Left renal cortex interstitium (tissue), 4 donors: ENCODE measurements at places on chromosomes 2 and 18.

DNA sequence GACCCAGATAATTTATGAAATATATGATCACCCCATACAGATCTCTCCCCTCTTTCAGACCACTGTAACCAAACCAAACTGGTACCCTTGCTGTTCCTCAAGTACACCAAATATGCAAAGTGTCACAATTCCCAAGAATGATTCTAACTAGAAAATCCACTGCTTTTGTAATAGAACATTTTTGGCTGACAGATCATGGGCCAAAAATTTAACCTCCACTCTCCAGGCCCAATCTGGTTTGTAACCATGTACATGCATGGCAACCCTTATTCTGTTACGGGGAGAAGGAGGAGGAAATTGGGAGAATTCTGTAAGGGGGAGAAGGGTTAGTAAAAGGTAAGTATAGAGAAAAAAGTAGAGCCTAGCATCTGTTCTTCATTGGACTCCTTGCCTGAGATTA, 62.0 kb downstream of the IKZF2 start:
- DNase-seq = no peak

GRCh38 chr2:238791354-238791753, 56.5 kb upstream of the TWIST2 start:
- no peak for DNase-seq

GRCh38 chr2:199025146-199025545, 432.6 kb downstream of the SATB2 start:
- no peak for DNase-seq

DNA sequence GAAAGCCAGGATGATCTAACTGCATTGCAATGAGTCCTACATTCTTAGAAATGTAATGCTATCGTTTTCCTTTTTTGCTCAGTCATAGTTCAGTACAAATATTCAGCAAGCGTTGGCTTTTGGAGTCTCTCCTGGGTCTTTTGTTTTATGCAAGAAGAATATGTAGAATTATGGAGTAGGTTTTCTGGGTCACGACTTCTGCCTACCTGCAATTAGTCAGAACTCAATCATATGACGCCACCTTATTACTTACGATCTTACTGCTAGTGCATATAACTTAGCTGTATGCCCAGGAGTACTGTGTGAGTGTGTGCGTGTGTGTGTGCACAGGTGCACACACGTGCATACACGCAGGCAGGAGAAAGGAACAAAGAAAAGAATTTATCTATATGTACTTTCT, 640.2 kb downstream of the STK39 start:
- no peak for DNase-seq

DNA sequence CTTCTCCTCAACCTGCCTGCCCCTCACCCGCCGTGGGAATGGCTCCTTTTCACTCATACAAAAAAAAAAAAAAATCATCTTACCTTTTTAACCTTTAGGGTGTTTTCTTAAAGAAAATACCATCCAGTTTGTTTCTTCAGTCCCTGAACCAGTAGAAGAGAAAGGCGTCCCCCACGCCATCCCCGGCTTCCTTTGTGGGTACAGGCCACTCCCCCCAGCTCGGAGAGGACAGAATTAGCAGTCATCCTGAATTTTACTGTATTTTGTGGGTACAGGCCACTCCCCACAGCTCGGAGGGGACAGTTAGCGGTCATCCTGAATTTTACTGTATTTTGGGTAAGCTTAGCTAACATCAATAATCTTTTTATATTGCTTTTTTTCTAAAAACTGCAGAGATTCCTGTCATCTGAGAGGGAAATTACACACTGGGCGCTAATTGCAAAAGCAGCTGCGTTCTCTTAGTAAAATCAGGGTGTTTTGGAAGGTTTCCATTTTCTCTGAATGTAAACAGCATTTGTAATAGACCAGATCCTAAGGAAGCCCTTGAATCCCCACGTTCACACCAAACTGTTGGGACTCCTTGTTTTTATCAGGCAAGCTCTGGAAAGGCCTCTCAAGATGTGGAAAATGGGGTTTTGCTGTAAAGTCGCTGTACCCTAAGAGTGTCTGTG, 72.5 kb downstream of the NFATC1 start:
- no peak for DNase-seq

- no peak for DNase-seq
Observed at GRCh38 chr2:233708942-233709341, 3.8 kb upstream of the UGT1A5 start.

DNA sequence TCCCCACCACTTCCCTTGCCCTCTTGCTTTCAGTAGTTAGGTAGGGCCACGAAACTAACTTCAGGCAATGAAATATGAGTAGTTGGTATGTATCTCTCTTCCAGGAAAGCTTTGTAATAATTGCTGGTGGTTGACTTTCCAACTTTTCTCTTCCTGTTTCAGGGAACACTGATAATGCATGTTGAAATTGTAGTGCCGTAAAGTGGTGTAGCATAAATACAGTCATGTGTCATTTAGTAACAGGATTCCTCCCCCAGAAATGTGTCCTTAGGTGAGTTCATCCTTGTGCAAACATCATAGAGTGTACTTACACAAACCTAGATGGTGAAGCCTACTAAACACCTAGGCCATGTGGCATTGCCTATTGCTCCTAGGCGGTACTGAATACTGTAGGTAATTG, 429.2 kb downstream of the PID1 start:
- DNase-seq = no peak

GRCh38 chr2:136404176-136404575, 286.2 kb upstream of the CXCR4 start:
- DNase-seq = no peak
